Stimulated activated CD8-positive, alpha-beta memory T cell treated with anti-CD3 and anti-CD28 coated beads, Interleukin-4, amount 100 ng/mL, for 1 hour (primary cell): ENCODE measurements at places on chromosomes 6 and 20.

DNA sequence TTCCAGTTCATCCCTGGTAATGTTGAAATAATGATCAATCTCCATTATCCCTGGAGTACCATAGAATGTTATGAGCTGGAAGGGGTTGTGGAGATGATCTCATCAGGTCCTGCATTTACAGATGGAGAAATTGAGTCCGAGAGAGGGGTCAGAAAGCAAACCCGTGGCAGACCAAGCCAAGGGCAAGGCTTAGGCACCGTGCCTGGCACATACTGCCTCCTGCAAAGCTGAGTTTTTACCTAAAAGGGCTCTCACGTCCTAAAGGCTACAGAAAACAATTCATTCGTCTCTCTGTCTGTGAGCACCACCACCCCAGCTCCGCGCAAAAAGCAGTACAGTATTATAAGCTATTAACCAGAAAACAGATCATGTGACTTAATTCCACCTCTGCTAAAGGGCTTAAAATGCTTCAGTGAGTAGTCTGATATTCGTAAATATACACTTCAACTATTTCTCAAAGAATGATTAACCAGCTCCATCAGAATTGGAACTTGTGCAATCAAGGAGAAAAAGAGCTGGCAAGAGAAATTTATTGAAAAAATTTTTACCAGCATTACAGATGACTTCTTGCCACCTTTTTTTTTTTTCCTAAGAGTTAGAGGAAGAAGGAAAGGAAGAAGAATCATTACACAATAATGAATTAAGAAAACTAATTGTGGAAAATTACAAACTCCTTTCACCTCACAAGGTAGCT, 3.4 kb upstream of the PARD6B start:
- no peak for DNase-seq

- no peak for DNase-seq
Observed at GRCh38 chr6:41288754-41289129, 2.3 kb upstream of the TREM1 start.

DNA sequence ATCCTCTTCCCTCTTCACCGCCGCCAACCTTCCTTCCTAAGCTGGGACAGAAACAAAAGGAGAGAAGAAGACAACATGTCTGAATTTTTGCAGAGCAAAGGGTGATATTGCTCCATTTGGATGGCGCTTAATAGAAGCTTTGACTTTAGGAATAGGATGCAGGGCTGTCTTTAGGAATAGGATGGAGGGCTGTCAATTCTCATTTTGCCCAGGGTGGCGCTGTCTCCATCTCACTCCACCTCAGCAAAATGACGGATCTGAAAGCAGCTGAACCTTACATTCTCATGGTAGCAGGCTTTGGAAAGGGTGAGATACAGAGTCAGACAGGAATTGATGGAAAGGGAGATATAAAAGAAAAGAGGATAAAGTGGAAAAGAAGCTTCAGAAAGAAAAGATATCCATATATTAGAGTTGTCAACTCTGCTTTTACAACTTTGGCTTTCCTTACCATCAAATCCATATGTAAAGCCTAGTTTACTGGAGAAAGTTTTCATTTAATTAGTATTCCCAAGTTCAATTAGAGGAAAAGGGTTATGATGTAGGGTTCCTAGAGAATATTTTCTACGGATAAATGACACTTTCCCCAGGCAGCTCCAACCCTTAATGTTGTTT, 2.4 kb downstream of the MTCL3 start:
- DNase-seq, result no peak

- no peak for DNase-seq
Observed at GRCh38 chr6:158713469-158713868, 63.6 kb downstream of the SYTL3 start.

- no peak for DNase-seq
Observed at GRCh38 chr6:10441655-10442009, 26.8 kb upstream of the TFAP2A start.

DNA sequence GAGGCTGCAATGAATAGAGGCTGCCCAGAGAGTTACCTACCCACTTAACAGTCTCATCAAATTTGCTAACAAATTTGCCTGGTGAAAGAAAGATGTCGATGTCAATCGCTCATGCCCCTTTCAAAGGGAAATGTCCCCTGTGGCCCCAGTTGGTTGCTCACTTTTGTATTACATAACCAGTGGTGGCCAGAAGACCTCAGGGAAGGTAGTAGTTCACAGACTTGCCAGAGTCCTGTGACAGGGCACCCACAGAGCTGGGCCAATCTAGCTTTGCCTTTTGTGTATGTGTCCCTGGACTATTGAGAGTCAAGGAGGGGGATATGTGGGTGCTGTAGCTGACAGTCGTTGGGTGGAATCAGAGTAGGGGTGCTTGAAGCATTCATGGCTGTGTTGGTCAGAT, 70.7 kb upstream of the CCN6 start:
- DNase-seq, result no peak

DNA sequence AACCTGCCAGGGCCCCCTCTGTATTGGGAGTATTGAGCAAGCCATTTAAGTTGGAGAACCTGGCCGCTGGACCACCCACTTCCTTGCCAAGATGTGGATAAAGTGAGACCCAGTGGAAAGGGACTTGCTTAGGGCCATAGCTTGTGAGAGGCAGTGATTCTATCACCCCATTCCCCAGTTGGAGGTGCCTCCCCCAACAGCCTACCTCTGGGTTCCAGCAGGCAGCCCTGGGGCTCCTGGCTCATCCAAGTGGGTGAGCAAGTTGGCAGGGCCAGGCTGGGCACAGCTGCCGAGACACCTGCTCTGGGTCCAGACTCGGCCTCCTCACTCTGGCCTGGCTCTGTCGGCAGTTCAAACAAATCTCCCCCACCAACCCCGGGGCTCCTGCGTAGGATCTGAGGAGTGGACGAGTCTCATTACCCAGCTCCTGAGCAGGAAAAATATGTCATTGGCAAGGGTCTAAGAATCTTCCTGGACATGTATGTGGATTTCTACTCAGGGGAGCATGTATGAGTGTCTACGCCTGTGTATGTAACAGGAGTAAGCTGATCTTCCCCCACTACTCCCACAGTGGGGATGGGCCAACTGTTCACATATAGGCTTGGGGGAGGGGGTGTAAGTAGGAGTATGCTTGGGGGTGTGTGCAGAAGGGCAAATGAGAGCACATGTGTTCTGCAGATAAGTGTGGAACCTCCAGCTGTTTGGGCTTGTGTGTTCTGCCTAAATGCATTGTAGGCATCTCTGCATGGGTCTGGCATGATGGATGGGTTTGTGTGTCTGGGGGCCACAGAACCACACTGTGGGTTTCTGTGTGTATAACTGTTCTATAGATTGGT, 1.9 kb downstream of the ID1 start:
- DNase-seq, result no peak

DNA sequence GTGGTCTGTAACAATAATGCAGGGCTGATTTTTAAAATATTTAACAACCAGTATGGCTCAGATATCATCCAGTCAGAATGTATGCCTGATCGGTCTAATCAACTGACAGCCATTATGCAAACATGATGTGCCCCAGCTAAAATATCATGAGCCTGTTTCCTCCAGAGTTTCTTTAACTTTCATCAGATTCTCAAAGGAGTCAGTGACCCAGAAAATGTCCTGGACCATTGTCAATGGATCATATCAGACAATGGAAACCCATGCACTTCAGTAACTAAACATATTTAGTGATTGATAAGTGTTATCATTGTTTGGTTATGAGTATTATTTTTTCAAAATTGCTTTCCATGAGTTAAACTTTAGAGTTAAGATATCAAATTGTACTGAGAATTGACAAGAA, 173.5 kb downstream of the LMBRD1 start:
- no peak for DNase-seq

DNA sequence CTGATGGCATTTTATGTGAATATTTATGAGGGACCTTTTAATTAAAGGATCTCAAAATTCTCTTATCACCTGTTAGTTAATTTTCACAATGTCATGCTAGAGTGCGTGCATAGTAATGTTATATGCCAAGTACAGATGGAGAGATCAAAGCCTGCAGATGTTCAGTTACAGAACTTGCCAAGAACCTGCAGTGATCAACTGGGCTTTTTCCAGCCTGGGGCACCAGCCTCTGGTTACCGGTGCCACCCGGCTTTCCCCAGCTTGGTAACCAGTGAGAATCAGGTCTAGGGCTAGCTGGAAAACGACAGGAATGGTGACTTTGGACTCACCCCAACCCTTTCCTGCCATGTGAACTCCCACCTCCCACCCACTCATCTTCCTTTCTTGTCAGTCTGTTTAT, 91.8 kb downstream of the CAP2 start:
- DNase-seq, result no peak

DNA sequence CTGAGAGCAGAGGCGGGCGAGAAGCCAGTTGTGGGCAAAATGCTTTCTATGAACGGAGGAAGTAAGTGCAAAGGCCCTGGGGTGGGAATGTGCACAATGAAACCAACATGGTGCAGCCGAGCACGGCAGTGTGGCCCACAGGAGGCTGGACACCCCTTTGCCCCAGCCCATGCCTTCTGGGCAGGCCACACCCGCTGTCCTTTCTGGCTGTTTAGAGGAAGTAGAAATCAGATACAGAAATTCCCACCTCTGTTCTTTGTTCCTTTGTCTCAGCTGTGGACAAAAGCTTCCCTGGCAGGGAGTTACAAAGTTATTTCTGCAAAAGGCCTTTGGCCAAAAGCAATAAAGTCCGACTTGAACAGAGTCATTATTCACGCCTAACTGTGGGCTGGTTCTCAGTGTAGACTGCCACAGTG, 11.9 kb downstream of the SULF2 start:
- no peak for DNase-seq

DNA sequence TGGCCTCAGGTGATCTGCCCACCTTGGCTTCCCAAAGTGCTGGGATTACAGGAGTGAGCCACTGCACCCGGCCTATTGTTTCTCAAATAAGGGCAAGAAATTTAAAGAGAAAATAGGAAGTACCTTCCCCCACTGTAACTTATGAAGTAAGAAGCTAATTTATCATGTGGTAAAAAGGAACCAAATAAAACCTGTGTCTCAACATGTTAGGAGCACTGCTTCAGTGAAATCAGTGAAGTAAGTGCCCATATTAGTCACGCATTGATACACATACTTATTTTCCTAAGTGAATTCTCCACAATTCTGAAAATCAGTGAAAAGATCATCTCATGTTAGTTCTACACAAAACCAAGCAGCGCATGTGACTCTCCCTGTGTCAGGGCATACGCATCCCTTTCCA, 14.2 kb upstream of the LPA start:
- no peak for DNase-seq

DNA sequence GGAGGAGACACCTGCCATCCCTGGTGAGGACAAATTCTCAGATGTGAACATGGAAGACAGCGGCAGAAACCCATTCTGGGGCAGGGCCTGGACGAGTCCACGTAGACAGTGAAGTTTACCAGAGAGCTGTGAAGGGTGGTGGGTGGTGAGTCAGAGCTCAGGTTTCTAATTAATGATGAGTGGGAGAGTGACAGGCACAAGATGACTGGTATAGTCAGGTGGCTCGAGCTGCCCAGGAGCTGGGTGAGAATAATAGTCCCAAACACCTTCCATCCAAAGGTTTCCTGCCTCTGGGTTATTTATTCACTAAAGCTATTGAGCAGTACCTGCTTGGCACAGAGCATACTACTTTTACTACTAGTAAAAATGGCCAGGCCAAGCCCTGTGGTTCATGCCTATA, 6.0 kb downstream of the TLDC2 start:
- no peak for DNase-seq

GRCh38 chr20:32962053-32962452, 42.2 kb downstream of the SUN5 start:
- DNase-seq, result no peak

DNA sequence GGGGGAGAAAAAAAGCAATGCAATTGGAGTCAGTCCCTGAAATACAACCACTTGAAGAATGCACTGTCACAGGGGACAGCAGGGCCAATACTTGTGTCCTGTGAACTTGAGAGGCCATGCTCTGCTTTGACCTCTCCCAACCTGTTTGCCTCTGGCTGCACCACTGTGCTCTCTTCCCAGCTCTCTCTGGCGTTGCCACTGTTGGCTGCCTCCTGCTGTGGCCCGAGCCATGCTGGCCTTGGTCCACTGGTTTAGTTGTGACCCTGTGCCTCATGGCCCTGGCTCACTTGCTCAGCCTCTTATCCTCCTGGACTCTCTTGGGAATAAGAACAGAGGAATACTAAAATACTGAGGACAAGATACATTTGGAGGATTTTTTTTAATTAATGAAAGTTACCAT, 14.5 kb upstream of the FBXO30 start:
- DNase-seq, result no peak

- DNase-seq, result no peak
Observed at GRCh38 chr20:23334111-23334510, 16.5 kb upstream of the NXT1 start.

DNA sequence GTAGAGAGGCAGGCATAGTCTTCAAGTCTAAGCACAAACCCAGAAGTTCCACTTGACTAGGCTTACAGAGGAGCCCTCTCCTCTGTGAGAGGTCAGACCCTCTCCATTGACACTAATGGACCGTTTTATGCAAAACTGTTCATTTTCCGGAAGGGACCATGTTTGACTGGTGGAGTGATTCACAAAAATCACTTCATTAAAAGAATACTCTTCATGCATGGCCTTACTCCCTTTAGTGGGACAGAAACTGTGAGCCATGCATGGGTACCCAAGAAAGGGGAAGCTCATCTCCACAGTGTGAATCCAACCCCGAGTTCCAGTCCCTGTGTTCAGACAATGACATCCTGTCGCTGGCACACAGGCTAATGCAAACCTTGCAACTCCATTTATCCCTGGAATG, 63.2 kb downstream of the OLIG3 start:
- DNase-seq, result no peak

DNA sequence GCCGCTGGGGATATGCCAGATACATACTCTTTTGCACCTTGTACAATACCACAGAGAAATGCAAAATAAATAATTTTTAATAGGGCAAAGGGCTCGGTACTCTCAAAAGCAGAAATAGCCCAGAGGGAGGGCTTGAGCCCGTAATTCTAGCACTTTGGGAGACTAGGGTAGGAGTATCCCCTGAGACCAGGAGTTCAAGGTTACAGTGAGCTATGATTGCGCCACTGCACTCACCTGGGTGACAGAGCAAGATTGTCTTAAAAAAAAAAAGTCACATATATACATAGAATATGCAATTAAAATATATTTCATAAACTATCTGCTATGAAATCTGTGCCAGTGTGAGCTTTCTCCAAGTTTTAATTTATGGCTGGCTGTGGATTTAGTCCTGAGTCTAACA, 818 bp upstream of the TRMT11 start:
- no peak for DNase-seq

GRCh38 chr6:140921366-140922226, 1211.1 kb upstream of the GJE1 start:
- no peak for DNase-seq
